ENCODE measurements at places on chromosomes 7 and 10.

- no peak for DNase-seq
Observed at GRCh38 chr10:100904917-100905316, 7.8 kb upstream of the SLF2 start.

DNA sequence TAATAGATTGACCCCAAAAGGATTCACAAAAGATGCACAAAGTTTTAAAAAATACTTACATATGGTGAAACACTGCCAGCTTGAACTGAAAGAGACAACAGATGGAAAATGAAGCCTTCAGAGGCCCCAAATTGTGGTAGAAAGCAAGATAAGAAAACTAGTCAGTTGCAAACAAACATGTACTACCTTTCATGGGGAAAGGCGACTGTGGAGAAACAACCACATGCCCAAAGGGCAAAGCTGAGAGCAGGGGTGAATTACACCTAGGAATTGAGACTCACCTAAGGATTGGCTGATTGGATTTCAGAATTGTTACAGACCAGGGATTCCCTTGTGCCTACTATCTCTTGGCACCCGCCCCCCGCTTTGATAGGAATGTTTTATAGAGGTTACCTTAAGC is 13.1 kb downstream of the EPC1 start:
- DNase-seq: no peak

DNA sequence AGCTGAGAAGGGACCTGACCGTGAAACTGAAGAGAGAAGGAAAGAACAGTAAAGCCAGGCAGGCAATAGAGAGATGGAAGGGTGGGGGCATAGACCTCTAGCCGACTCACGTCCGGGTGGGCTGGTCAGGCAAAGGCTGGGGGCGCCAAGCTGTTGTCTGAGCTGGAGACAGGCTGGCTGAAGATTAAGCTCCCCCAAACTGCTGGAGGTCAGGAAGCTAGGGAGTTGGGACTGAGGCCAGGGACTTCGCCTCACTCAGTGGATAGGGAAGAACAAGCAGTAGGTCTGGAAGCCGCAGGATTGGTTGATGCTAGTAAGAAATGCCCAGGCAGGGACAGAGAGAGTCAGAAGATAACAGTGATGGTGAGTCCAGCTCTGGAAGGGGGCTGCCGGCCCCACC is 5.3 kb downstream of the PITX3 start:
- DNase-seq: no peak

GRCh38 chr10:100391163-100392002 is 44.4 kb downstream of the SCD start:
- DNase-seq: no peak

- no peak for DNase-seq
Observed at GRCh38 chr7:20647036-20647435, 31.6 kb downstream of the ABCB5 start.

- DNase-seq: no peak
Observed at GRCh38 chr10:101578803-101579515, 9.1 kb downstream of the POLL start.

DNA sequence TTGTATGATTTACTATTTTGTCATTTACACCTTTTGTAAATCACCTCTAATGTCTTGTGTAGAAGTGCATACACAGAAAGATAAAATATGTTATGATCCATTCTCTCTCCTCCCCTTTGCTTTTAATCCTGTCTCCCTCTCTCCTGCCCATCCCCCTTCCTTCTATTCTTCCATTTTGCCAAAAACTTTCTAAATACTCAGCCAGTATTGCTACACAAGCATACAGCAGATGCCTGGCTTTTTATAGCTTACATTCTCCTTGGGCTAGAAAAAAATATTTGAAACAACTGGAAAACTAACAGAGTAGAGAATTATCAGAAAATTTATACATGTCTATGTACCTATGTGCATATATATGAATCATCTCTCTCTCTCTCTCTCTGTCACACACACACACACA is 308.7 kb upstream of the BMPER start:
- no peak for DNase-seq

GRCh38 chr10:122310311-122311050 is 39.4 kb downstream of the BTBD16 start:
- DNase-seq: no peak

- no peak for DNase-seq
Observed at GRCh38 chr10:131311661-131312477, at the start of gene TCERG1L. Gene TCERG1L, minus strand, starts transcription at chr10:131311721. Its CDS starts 86 bp downstream, at chr10:131311635.

Data from GM19239 (cell line).